ENCODE measurements at places on chromosomes 16 and 17.

GRCh38 chr17:21300601-21301571 is 16.4 kb downstream of the MAP2K3 start:
- DNase-seq = no peak

- DNase-seq = no peak
These were observed 16.6 kb downstream of the CMIP start for GRCh38 chr16:81461243-81461642.

- DNase-seq = peak; percentile 78
These were observed 5.3 kb downstream of the CBX4 start for GRCh38 chr17:79833744-79834564.

GRCh38 chr17:6507535-6507934 is 48.8 kb downstream of the PITPNM3 start:
- no peak for DNase-seq

GRCh38 chr16:74760007-74760767 is 14.4 kb downstream of the FA2H start:
- peak; percentile 38 for DNase-seq

GRCh38 chr17:45368651-45369050 is 51.8 kb upstream of the MAP3K14 start:
- DNase-seq = no peak

GRCh38 chr17:55577687-55578086 is 66.4 kb upstream of the SMIM36 start:
- DNase-seq = peak; percentile 83

- peak; percentile 67 for DNase-seq
These were observed 26.6 kb upstream of the KRT17 start for GRCh38 chr17:41650794-41651624.

All from spleen (tissue), 13 donors.